Effector memory CD8-positive, alpha-beta T cell (primary cell): ENCODE measurements at places on chromosomes 6 and 20.

GRCh38 chr6:145531032-145531431, 204.3 kb downstream of the EPM2A start:
- DNase-seq, result no peak

- no peak for DNase-seq
Observed at GRCh38 chr20:6420336-6420735, 297.5 kb upstream of the FERMT1 start.

DNA sequence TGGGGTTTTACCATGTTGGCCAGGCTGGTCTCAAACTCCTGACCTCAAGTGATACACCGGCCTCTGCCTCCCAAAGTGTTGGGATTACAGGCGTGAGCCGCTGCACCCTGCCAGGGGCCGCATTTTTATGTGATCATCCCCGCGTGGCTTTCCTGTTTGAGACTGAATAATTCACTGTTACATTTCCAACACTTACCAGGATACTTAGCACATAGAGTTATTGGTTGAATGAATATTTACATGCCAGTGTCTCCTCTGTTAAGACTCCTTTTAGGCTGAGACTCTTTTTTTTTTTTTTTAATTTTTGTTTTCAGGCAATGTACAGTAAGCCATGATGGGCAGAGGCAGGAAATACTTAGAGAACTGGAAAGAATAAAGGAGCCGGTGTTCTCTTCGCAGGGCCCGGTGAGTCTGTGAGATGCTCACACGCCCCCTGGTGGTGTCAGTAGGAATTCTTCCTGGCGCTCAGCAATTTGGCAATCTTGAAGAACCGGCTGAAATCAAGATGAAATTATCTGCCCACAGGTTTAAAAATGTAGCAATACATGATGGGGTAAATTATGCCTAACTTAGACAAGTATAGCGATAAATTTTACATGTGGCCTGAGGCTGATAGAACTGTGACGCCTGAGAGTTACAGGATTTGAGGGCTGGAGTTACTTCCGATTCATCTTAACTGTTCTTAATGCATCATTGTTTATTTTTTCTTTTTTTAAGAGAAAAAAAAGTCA, 7.6 kb upstream of the RNF114 start:
- DNase-seq, result peak; percentile 77

GRCh38 chr6:139361211-139361610, 13.2 kb downstream of the CITED2 start:
- DNase-seq, result no peak

DNA sequence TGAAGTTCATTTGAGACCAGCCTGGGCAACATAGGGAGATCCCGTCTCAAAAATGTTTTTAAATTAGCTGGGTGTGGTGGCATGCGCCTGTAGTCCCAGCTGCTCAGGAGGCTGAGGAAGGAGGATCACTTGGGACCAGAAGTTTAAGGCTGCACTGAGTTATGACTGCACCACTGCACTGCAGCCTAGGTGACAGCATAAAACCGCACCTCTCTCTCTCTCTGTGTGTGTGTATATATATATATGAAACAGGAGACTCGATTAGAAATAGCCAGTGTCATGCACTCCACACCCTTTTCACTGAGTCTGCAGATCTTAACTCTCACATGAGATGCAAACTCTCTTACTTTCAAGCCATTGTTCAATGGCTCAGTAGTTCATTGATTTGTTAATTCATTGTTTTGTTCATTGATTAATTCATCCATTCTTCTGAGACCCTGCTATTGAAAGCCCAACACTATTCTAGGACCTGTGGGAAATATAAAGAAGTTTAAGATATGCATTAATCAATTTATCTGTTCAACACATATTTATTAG, 52.4 kb upstream of the MRPS10 start:
- DNase-seq, result no peak

- no peak for DNase-seq
Observed at GRCh38 chr6:36350681-36351571, 14.2 kb upstream of the BNIP5 start.

GRCh38 chr6:114592506-114592905, 249.7 kb upstream of the HS3ST5 start:
- no peak for DNase-seq

DNA sequence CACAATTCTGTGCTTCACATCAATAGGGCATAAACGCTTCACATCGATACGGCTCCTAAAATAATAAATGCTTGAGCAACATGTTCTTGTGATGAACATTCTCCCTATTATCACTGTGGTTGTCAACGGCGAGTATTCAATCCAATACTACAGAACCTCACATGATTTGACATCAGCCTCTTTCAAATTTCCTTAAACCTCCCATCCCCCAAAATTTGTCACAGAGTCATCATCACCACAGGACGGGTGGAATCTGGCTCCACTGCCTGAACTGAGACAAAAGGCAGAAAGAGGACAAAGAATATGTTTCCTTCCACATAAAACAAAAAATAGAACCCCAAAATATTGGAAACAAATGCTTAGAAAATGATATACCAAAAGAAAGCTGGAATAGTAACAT, 7.3 kb downstream of the THEMIS start:
- no peak for DNase-seq

DNA sequence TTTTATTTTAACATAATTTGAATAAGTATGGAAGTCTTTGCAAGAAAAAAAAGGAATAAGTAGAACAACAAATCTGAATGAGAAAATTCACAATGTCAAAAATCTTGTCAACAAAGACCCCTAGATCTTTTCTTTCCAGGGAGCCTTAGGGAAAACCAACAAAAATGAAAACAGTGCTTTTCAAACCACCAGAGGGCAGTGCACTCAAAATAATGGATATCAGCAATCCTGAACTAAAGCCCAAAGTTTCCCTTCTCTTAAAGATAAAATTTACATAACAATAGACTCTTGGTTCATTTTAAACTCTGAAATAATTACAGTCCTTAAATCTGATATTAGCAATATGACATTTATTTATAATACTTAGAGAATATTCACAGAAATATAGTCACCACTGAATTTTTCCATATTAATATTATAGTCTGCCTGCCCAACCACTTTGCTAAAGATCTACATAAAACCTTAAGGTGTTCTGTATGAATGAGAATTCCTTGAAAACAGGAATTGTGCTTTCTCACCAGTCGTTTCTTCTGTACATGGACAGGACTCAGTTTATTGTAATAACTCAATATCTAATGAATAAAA, 105.3 kb upstream of the BMP5 start:
- DNase-seq, result no peak

GRCh38 chr6:2449572-2449940, 204.2 kb upstream of the GMDS start:
- no peak for DNase-seq

GRCh38 chr6:79070206-79070825, 7.7 kb downstream of the PHIP start:
- no peak for DNase-seq

GRCh38 chr6:24401458-24401857, 1.3 kb upstream of the MRS2 start:
- DNase-seq, result no peak

GRCh38 chr6:111952274-111952673, 79.0 kb upstream of the FYN start:
- no peak for DNase-seq

DNA sequence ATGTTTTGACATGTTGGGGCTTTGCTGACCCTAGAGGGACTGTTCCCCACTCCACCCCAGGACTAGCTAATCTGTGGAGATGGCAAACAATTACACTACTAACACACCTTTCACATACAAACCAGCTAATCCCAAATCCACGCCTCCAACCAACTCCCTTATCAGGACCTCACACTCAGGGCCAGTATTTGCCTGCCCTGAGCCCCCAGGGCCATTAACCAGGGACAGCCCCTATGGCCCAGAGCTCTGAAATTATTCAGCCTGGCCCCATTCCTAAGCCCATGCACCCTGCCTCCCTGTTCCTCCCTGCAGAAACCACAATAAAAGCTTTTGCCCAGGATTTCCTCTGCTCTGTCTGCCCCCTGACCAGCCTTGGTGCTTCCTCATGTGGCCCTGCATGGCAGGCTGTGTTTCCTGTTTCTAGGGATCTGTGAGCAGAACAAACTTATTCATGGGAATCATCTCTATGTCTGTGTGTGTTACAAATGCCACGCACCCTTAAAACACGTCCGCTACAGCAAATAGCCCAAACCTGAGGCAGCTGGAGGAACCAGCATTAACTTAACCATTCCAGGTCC, 121.2 kb downstream of the PXDC1 start:
- no peak for DNase-seq

- no peak for DNase-seq
Observed at GRCh38 chr20:37758332-37758731, 64.5 kb downstream of the CTNNBL1 start.

- no peak for DNase-seq
Observed at GRCh38 chr6:136112262-136112661, 137.8 kb downstream of the MTFR2 start.

DNA sequence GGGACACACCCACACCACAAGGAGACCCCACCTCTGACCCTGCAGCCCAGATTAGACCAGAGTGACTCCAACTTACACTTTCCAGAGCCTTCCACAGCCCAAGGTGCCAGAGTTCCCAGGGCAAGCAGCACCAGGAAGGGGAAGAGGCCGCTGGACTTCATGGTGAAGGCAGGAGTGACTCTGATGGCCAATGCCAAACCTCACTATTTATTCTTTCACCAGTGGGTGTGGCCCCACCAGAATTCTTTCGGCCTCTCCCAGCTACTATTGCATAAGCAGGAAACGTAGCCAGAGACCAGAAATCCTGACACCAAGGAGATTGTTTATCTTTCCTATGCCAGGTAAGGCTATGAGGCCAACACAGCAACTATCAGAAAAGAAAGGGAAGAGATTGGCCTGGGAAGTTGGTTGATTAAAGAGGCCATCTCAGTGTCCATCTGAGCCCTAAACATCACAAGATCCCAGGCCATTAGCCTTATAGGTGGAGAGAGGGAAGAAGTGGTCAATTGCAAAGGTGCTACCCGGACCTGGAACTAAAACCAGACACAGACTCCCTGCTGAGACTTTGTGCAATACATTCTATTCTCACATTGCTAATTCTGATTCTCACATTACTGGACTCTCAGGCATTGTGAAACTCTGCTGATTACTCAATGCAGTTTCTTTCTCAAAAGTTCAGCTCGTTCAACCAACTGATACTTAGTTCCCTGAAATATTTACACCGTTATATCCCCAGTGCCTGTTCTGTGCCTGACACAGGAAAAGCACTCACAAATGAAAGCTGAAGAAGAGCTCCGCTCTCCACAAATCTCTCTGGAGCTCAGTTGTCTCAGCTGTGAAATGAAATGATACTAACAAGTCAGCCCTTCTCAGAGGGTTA, at the start of gene SLPI:
SLPI (minus strand) TSS at position 182 of the 880 bp plus-strand sequence; CDS start at position 161, 21 bp downstream.
- DNase-seq, result no peak

- no peak for DNase-seq
Observed at GRCh38 chr20:38790200-38791053, 15.1 kb upstream of the PPP1R16B start.

DNA sequence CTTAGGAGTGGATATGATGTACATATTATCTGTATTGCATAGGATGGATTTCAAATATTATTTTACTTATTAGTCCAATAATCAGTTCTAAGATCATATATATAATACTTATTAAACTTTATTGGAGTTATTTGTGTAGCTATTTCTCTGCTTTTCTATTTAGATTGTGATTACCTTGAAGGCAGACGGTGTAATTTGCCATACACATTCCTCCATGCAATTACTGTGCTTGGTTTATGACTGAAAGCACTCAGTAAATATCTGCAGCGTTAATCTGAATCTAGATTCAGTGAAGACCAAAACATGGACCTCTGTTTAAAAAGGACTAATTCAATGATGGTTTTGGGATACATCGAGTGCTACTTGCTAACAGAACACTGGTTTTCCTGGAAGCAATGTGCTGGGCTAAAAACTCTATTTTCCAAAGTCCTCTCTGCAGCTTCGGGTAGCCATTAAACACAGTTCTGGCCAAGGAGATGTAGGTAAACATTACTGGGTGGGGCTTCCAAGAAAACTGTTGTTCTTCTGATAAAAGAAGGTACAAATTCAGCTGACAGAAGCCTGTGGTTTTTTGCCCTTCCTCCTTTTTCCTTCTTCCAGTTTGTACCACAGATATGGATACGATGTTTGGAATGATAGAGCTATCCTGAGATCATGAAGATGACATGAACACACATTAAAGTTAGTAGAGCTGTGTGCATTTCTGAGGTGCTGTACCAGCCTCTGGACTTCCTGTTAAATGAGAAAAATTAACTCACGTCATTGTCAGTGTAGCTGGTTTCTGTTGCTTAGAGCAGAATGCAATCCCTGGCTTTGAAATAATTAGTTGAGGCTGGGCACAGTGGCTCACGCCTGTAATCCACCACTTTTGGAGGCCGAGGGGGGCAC, 136.5 kb upstream of the NUP153 start:
- no peak for DNase-seq

GRCh38 chr6:138559143-138559542, 59.8 kb upstream of the NHSL1 start:
- DNase-seq, result no peak

- no peak for DNase-seq
Observed at GRCh38 chr6:162485464-162485863, 242.1 kb downstream of the PRKN start.

DNA sequence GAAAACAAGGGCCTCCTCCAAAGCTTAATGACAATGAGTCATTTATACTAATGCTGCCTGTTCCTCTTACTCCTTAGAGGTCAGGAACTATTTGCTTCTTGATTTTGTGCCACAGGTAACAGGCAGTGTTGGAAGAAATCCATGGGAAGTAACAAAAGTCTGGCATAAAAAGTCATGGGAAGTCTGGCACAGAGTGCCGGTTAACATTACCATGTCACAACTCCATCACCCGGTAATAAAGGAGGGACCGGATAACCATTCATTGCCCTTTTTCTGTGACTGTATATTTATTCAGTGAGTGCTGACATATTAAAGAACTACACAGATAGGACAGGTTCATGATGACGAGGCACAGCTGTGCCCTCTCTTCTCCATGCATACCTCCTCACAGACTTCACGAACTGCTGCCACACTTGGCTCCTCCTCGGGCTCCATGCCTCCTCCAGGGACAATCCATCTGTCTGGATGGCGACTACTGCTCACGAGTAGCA, 50.9 kb downstream of the NUDT3 start:
- no peak for DNase-seq

DNA sequence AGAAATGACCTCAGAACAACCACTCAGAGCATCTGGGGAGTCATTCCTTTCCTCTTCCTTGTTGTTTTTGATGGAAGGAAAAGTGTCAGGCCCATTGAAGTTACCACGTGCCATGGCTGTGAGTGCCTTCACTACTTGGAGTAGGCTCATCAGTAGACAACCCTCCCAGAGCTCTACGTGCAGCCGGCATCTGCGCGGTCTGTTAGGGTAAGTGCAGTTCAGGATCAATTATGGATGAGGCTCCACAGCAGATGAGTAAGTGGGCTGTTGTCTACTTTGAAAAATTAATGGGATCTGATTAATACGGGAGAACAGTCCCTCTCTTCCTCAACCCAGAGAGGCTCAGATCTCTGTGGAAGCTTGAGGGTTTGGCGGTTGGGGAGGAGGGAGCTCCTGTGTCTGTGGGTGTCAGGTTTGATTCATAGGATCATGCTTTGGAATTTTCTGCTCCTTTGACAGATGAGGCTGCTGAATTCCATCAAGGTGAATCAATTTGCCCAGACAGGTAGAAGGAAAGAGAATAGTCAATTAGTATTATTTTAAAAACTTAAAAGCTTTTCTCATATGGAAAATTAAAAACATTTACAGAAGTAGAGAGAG, 93.8 kb upstream of the TOX2 start:
- no peak for DNase-seq

- DNase-seq, result no peak
Observed at GRCh38 chr6:112310439-112311125, 36.5 kb upstream of the RFPL4B start.
